Suprapubic skin (tissue), 4 donors: ENCODE measurements at places on chromosomes 11 and 22.

DNA sequence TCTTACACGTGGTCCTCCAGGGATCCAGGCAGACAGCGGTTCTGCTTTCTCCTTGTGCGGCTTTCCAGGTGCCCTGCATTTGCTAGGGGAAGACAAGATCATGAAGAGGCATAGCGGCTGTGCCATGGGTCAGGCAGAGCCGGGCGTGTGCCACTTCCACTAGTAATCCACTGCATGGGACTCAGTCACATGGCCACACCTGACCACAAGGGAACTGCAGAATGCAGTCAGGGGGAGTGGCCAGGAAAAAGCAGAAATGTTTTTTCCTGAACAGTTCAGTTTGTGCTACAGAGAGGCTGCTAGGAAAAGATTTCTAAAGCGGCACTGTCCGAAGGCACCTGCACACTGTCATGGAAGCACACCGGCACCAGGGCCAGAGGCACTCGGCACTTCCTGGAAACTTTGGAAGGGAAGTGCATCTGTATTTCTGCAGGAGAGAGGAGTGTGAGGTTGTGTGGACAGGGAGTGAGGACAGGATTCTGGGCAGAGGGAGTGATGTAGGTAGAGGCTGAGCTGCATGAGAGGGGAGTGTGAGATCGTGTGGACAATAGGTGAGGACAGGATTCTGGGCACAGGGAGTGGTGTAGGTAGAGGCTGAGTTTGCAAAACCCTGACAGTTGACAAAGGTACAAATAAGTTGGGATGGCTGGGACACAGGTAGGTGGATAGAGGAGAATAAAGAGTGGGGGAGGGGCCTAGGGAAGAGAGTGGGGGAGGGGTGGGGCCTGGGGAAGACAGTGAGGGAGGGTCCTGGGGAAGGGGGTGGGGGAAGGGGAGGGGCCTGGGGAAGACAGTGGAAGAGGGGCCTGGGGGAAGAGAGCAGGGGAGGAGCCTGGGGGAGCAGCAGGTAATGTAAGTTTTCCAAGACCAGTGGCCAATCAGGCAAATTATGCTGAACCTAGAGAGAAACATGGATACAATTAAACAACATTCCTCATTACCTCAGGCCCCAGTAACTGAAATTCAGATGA lies 1436.3 kb downstream of the TBC1D22A start:
- no peak for DNase-seq

DNA sequence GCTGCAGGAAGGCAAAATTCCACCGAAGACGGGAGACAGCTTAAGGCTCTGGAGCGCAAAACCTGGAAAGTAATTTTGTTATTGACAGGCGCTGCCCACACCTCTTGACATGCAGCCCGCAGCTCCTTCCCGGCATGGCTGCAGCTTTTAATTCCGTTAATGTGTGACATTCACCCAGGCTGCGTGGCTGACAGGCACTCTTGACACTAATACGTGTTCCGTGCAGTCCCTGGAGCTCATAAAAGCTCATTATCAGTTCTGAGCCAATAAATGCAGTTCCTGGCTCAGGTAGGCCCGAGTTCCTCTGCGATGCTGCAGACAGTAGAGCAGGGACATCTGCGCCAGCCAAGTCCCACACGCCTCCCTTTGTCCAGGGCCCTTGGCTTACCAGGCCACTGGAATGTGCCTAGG lies 34.8 kb downstream of the TSPAN18 start:
- DNase-seq: peak; percentile 50

GRCh38 chr22:44753189-44754042 lies 1.0 kb downstream of the ARHGAP8 start:
- DNase-seq: no peak

GRCh38 chr11:125532668-125533067 lies 36.6 kb upstream of the FEZ1 start:
- no peak for DNase-seq

DNA sequence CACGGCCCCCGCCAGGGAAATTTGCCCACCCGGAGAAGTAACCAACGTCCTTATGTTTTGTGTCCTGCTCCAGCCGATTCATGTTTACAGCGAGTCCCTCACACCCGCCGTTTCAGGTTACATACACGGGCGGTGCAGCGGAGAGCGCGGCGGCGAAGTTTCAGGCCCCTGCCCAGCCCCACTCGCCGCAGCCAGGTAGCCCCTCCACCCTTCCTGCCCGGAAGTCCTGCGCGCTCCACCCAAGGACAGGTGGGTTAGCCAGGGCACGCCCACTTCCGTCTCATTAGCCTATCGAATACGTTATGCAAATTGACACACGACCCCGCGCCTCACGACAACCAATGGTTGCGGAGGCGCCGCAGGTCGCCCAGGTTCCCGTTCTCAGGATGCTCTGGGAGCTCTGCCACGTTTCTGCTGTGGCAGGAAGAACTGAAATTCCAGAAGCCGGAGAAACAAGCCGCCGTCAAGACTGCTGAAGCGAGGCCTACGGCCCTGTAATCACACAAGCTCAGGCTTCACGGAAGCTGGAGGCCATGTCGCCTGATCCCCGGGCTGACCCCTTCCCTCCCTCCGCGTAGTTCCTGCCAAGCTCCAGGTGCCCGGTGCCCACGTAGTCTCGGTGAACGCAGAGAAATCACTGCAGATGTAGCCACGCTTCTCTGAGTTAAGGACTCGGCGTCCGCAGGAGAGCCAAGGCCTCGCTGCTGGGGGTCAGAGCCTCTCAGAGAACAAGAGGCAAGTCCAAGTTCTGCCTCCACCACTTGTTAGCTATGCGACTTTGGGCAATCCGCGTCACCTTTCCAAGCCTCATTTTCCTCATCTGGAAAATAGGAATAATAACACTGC lies 22.4 kb upstream of the MYH9 start:
- DNase-seq: peak; percentile 92

DNA sequence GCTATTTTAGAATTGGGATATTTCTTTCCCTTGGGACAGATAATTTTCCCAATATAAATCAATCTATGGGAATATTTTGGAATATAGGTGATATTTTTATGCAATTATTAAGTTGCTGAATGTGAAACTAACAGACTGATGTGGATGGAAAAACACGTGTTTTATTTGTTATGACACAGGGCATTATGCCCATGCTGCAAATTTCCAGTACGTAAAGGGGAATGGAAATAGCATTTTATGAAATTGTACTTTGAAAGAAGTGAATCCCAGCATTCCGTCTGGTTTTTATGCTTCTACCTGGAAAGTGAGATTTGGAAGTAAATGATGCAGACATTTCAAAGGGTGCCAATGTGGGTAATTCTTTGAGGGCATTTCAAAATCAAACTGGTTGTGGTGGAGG lies 142.7 kb downstream of the PARVA start:
- DNase-seq: no peak
